ENCODE measurements at places on chromosomes 11 and 22. TPM values are rescaled to one million over a fixed set of nuclear protein-coding genes. Genes with fewer than 3 reads are reported as not detected.
A peak's percentile ranks its signal among the peaks of the same experiment; 100 is the strongest.

GRCh38 chr11:113016905-113017304, 55.7 kb downstream of the NCAM1 start:
- H3K4me1 ChIP-seq = peaks cover 12% of the 10 kb centered on the region
- no peaks in the 10 kb centered on the region for H3K27me3 ChIP-seq
- no peaks in the 10 kb centered on the region for H3K36me3 ChIP-seq
- DNase-seq = no peak
- no peak overlapping the region for H3K4me3 ChIP-seq

GRCh38 chr11:133681901-133682300, 149.6 kb upstream of the OPCML start:
- peaks cover 7% of the 10 kb centered on the region for H3K4me1 ChIP-seq
- no peak overlapping the region for H3K4me3 ChIP-seq
- peak overlapping the region; percentile 10 for H3K27ac ChIP-seq
- peak; percentile 76 for DNase-seq

GRCh38 chr22:30077279-30077880, 2.9 kb upstream of the HORMAD2 start:
- no peak for DNase-seq
- no peaks in the 10 kb centered on the region for H3K4me1 ChIP-seq
- H3K27ac ChIP-seq = no peak overlapping the region
- H3K4me3 ChIP-seq = no peak overlapping the region
- H3K27me3 ChIP-seq = peaks cover 14% of the 10 kb centered on the region

- H3K27me3 ChIP-seq = no peaks in the 10 kb centered on the region
- H3K4me3 ChIP-seq = no peak overlapping the region
- no peaks in the 10 kb centered on the region for H3K4me1 ChIP-seq
- DNase-seq = no peak
- no peak overlapping the region for H3K27ac ChIP-seq
Measured at GRCh38 chr22:30041475-30041874, 38.8 kb upstream of the HORMAD2 start.

- H3K27me3 ChIP-seq = no peaks in the 10 kb centered on the region
- no peaks in the 10 kb centered on the region for H3K4me1 ChIP-seq
- no peak overlapping the region for H3K27ac ChIP-seq
- no peak for DNase-seq
- H3K36me3 ChIP-seq = no peaks in the 10 kb centered on the region
Measured at GRCh38 chr22:22847241-22847640, 40.4 kb upstream of the IGLL5 start.

GRCh38 chr11:34957206-34957605, 40.8 kb downstream of the PDHX start:
- no peak overlapping the region for H3K4me3 ChIP-seq
- H3K36me3 ChIP-seq = peaks cover 7% of the 10 kb centered on the region
- H3K4me1 ChIP-seq = peaks cover 5% of the 10 kb centered on the region

GRCh38 chr11:65090628-65091027, 5.4 kb upstream of the VPS51 start:
- no peak overlapping the region for H3K4me3 ChIP-seq
- H3K4me1 ChIP-seq = no peaks in the 10 kb centered on the region
- H3K36me3 ChIP-seq = peaks cover 7% of the 10 kb centered on the region

GRCh38 chr22:33909911-33910310, 10.4 kb downstream of the LARGE1 start:
- no peak overlapping the region for H3K27ac ChIP-seq
- no peaks in the 10 kb centered on the region for H3K27me3 ChIP-seq
- no peaks in the 10 kb centered on the region for H3K36me3 ChIP-seq
- H3K4me3 ChIP-seq = no peak overlapping the region

GRCh38 chr22:36419912-36420882, 32.4 kb upstream of the MYH9 start:
- H3K4me1 ChIP-seq = peaks cover 16% of the 10 kb centered on the region
- no peak for DNase-seq
- H3K36me3 ChIP-seq = no peaks in the 10 kb centered on the region
- peak overlapping the region; percentile 85 for H3K27ac ChIP-seq
- no peak overlapping the region for H3K4me3 ChIP-seq

DNA sequence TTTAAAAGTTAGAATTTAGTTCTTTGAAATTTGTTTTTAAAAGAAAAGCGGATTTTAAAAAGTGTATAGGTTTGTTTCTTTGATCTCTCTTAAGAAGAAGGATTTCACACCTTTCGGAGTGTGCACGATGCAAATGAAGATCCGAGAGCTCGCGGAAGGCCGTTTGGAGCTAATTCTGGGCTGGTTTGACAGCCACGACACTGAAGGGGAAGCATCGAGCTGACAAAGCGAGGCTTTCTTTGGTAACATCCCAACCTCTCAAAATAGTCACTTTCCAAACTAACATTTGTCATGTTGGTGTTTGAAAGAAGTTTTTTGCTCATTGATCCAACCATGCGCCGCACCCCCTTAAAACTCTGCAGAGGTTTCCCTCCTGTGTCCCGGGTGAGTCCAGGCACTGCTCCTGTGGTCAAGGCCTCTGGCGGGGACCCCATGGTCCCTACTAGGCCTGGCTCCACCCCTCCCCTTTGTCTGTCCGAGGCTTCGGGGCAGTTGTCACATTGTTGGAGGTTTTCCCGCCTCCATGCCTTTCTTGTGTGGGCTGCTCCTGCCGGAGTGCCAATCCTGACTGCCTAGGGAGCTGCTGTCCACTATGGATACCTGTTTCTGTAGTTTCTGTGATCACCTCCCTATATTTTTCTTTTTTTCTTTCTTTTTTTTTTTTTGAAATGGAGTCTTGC, 39.7 kb downstream of the MPPED1 start:
- no peaks in the 10 kb centered on the region for H3K4me1 ChIP-seq
- no peaks in the 10 kb centered on the region for H3K36me3 ChIP-seq
- H3K27ac ChIP-seq = no peak overlapping the region
- H3K4me3 ChIP-seq = no peak overlapping the region

DNA sequence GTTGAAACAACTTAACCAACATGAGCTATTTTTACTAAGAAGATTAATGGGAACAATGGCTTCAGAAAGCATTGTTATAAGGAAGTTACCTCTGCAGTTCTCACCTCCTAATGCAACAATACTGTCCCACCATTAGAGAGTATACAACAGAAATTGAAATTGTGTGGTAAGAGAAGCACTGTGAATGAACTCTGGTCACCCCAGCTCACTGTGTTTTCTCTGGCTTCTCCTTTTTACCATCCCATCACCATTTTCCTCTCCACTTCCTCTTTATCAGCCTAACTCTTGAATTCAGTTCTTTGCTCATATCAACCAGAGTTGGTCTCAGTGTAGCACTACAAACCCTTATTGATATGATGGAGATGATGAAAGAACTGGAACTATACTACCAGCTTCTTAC, 138.0 kb upstream of the POU2AF2 start:
- H3K4me3 ChIP-seq = no peak overlapping the region
- no peak overlapping the region for H3K27ac ChIP-seq
- DNase-seq = no peak
- no peaks in the 10 kb centered on the region for H3K27me3 ChIP-seq

GRCh38 chr11:12653729-12654128, 20.5 kb upstream of the TEAD1 start:
- H3K27ac ChIP-seq = no peak overlapping the region
- no peaks in the 10 kb centered on the region for H3K4me1 ChIP-seq
- H3K4me3 ChIP-seq = no peak overlapping the region
- no peaks in the 10 kb centered on the region for H3K36me3 ChIP-seq
- no peak for DNase-seq
- H3K27me3 ChIP-seq = no peaks in the 10 kb centered on the region

DNA sequence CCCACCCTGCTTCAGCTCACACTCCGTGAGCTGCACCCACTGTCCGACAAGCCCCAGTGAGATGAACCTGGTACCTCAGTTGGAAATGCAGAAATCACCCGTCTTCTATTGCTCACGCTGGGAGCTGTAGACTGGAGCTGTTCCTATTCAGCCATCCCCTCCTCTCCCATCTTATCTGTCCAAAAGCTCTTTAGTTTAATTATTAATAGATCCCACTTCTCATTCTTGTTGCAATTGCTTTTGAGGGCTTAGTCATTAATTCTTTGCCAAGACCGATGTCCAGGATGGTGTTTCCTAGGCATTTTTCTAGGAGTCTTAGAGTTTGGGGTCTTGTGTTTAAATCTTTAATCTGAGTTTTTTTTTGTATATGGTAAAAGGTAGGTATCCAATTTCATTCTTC, 116.8 kb downstream of the TRIM44 start:
- H3K36me3 ChIP-seq = no peaks in the 10 kb centered on the region
- H3K27me3 ChIP-seq = peaks cover 19% of the 10 kb centered on the region
- H3K27ac ChIP-seq = no peak overlapping the region
- DNase-seq = no peak
- H3K4me1 ChIP-seq = no peaks in the 10 kb centered on the region
- H3K4me3 ChIP-seq = no peak overlapping the region

GRCh38 chr11:6298605-6299004, 21.7 kb downstream of the CAVIN3 start:
- no peak overlapping the region for H3K27ac ChIP-seq
- no peaks in the 10 kb centered on the region for H3K27me3 ChIP-seq
- peaks cover 4% of the 10 kb centered on the region for H3K4me1 ChIP-seq
- peak; percentile 73 for DNase-seq
- H3K36me3 ChIP-seq = no peaks in the 10 kb centered on the region

DNA sequence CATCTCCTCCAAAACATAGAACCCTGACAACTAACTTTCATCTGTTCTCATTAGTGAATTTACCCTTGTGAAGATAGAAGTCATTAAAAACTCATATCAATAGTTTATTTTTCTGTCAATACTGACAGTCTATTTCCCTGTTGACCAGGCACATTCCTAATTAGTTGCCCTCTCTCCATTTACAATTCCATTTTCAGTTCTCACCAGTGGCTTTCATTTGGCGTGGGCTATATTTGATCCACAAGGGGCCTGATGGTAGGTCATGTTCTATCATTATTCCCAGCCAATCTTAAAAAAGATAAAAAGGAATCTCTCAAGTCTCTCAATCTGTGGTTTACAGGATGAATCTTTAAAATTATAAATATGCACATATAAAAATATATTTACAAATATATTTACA, 3.9 kb upstream of the AKIP1 start:
- no peak overlapping the region for H3K27ac ChIP-seq
- H3K4me3 ChIP-seq = no peak overlapping the region
- H3K4me1 ChIP-seq = peaks cover 2% of the 10 kb centered on the region
- no peaks in the 10 kb centered on the region for H3K36me3 ChIP-seq
- no peak for DNase-seq

GRCh38 chr22:29765905-29766631, 739 bp downstream of the ZMAT5 start:
- peak overlapping the region; percentile 87 for H3K4me3 ChIP-seq
- H3K4me1 ChIP-seq = peaks cover 8% of the 10 kb centered on the region
- H3K27me3 ChIP-seq = no peaks in the 10 kb centered on the region
- peaks cover 6% of the 10 kb centered on the region for H3K36me3 ChIP-seq

- H3K4me1 ChIP-seq = no peaks in the 10 kb centered on the region
- H3K27me3 ChIP-seq = peaks cover 99% of the 10 kb centered on the region
- H3K27ac ChIP-seq = no peak overlapping the region
- H3K4me3 ChIP-seq = no peak overlapping the region
- no peak for DNase-seq
Measured at GRCh38 chr11:31767685-31768084, 43.4 kb downstream of the PAX6 start.

GRCh38 chr11:110928391-110928790, 216.2 kb upstream of the ARHGAP20 start:
- no peak overlapping the region for H3K4me3 ChIP-seq
- no peak overlapping the region for H3K27ac ChIP-seq
- H3K27me3 ChIP-seq = no peaks in the 10 kb centered on the region
- no peaks in the 10 kb centered on the region for H3K4me1 ChIP-seq

GRCh38 chr11:127275774-127276173, 275.2 kb upstream of the KIRREL3 start:
- H3K27ac ChIP-seq = no peak overlapping the region
- H3K36me3 ChIP-seq = no peaks in the 10 kb centered on the region
- H3K27me3 ChIP-seq = no peaks in the 10 kb centered on the region
- no peak overlapping the region for H3K4me3 ChIP-seq

GRCh38 chr11:126830216-126830806, 170.3 kb downstream of the KIRREL3 start:
- peaks cover 10% of the 10 kb centered on the region for H3K27me3 ChIP-seq
- H3K27ac ChIP-seq = no peak overlapping the region
- H3K4me3 ChIP-seq = no peak overlapping the region

DNA sequence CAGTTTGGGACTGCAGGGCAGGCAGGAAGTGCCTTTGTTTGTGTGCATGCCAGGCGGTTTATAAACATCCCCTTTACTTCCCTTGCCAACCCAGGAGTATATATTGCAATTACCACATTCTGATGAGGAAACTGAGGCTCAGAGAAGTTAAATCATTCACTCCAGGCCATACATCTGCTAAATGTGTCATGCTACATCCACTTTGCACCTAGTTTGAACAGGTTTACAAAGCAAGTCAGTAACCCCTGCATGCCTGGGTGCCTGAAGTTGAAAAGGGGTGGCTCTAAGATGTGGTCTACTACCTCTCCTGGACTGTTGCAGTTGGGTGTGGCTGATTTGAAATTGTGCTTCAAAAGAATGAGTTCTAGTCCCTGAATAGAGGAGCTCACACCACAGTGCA, 23.6 kb downstream of the FLI1 start:
- no peaks in the 10 kb centered on the region for H3K36me3 ChIP-seq
- no peak overlapping the region for H3K4me3 ChIP-seq
- H3K27ac ChIP-seq = no peak overlapping the region
- DNase-seq = no peak
- H3K27me3 ChIP-seq = peaks cover 43% of the 10 kb centered on the region

DNA sequence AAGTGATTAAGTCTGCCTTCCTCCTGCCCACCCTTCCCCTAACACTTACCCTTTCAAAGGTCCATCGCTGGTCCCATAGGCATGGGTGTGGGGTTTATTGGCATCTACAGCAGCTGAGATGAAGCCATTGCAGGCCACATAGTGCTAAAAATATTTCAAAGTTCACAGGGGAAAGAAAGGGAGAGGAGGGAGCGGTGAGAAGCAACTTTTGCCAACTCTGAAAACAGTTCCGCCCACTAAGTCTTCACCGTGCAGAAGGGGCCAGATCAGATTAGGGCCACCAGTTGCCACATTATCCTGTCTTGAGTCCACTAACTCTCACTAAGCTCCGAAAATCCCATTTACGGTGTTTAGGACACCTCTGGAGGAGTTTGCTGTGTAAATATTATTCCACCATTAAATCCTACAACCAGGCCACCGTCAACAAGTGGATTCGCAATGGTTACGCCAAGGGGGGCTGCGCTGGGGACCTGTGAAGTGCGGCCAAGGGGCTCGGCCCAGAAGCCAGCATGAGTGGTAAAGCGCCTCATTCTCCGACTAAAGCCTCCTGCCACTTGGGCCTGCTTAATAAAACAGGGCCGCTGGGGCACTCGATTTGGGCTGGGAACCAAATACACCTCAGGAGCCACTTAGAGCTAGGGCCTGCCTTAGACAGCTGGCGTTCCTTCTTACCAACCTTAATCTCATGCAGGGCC, 534.9 kb downstream of the MIAT start:
- no peak overlapping the region for H3K27ac ChIP-seq
- no peak for DNase-seq
- H3K4me1 ChIP-seq = no peaks in the 10 kb centered on the region
- no peaks in the 10 kb centered on the region for H3K36me3 ChIP-seq

The TMEM132A gene
- polyA plus RNA-seq = 176 TPM

The CFAP300 gene
- polyA plus RNA-seq = 7.2 TPM

The SCUBE1 gene
- polyA plus RNA-seq = 8.7 TPM

The MOV10L1 gene
- 1.1 TPM for polyA plus RNA-seq

The SLC22A6 gene
- not detected for polyA plus RNA-seq

The XRRA1 gene
- 20.2 TPM for polyA plus RNA-seq

The CTNND1 gene
- 125 TPM for polyA plus RNA-seq

The NRIP3 gene
- 0.04 TPM for polyA plus RNA-seq

The DCDC1 gene
- polyA plus RNA-seq = 0.76 TPM

The LRP5 gene
- 36.3 TPM for polyA plus RNA-seq

Measured in cardiac muscle cell (in vitro differentiated cells and primary cell).